ENCODE measurements at places on chromosomes 5 and 9.

DNA sequence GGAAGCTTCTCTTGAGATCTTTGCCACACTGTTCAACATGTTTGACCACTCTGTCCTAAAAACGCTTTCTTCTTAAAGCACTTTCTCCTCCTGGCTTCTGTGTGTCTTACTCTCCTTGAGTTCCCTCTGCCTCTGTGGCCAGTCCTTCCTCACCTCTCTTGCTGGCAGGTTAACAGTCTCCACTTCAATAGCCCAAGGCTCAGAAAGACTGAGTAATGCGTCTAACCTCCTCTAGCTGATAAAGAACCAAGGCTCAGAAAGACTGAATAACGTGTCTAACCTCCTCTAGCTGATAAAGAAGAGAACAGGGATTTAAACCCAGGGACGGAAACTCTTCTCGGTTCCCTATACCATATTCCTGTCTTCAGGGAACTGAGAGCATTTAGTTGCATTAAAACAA, 205.2 kb downstream of the AOPEP start:
- no peak for DNase-seq

GRCh38 chr5:127892467-127893207, 189.4 kb downstream of the CCDC192 start:
- DNase-seq, result peak; percentile 41

GRCh38 chr9:98990181-98990870, 46.6 kb downstream of the COL15A1 start:
- DNase-seq, result no peak

GRCh38 chr5:16857635-16858034, 78.5 kb downstream of the MYO10 start:
- DNase-seq, result no peak

DNA sequence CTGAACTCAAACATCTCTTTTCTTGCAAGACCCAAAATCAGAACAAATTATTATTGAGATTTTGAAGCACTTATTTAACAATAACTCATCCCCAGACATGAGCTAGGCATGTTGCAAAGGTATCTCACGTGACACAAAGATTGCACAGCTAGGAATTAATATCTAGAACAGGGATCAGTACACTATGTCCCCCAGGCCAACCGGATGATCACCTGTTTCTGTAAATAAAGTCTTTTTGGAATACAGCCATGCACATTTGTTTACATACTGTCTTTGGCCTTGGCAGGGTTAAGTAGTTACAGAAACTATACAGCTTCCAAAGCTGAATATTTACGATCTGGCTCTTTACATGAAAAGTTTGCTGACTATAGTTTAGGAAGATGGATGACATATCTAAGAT, 287.7 kb downstream of the ACTL7B start:
- no peak for DNase-seq

DNA sequence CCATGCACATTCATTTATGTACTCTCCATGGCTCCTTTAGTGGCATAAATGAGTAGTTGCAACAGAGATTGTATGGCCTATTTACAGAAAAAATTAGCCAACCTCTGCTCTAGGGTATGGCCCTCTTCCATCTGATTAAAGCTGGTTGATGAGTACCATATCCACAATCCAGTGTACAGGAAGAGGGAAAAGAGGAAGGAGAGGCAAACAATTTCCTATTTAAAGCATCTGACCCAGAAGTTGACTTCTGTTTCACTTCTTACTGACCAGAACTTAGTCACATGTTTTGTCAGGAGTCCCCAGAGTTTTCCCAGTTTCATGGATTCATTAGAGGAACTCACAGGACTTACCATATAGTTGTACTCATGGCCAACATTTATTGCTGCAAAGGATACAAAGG, 68.6 kb upstream of the STARD4 start:
- no peak for DNase-seq

DNA sequence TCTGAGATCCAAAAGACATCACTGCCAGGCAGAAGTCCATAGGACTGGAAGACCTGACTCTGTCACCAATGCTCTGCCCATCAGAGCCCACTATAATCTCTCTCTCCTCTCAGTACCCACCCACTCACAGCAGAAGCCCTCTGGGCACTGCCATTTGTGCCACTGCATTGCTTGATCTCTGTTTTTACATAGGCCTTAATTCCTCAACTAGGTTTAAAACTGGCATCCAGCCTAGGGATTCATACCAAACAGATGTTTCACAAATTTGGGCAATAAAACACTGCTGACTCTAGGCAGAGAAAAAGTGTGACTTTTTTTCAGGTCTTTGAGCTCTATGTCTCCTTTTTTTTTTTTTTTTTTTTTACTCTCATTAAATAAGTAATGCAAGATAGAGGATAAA, 91.1 kb upstream of the RANBP3L start:
- DNase-seq, result no peak

DNA sequence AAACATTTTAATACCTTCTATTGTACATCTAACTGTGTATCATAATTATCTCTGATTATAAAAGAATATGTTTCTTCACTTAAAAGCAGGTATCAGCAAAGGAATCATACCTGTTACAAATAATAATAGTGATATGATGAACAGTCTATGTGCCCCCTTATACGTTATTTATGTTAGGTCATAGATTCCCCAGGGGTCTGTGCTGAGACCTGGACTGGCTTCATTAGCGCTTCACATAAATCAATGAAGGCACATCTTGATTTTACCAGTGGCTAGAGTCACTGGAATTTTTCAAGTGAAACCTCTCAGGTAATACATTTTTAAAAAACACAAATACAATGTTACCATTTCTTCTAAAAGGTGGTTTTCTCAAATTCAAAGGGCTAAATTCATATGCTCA, 275.2 kb downstream of the BNC2 start:
- no peak for DNase-seq

DNA sequence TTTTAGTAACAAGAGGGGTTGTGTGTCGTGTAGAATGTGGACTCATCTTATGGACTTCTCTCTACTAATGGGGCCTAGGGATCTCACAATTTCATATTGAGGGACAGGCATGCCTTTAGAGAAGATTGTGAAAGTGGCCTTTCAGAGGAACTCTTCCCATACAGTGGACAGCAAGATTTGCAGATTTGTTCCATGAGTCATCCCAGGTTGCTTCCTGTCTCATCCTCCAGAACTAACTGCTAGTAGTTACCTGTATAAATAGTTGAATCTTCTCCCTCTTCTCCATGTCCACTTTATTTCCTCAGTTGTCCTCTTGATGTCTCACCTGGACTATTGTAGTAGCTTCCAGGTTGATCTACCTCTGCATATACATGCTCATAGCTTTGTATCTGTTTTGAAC, 997.5 kb upstream of the CTNND2 start:
- no peak for DNase-seq

DNA sequence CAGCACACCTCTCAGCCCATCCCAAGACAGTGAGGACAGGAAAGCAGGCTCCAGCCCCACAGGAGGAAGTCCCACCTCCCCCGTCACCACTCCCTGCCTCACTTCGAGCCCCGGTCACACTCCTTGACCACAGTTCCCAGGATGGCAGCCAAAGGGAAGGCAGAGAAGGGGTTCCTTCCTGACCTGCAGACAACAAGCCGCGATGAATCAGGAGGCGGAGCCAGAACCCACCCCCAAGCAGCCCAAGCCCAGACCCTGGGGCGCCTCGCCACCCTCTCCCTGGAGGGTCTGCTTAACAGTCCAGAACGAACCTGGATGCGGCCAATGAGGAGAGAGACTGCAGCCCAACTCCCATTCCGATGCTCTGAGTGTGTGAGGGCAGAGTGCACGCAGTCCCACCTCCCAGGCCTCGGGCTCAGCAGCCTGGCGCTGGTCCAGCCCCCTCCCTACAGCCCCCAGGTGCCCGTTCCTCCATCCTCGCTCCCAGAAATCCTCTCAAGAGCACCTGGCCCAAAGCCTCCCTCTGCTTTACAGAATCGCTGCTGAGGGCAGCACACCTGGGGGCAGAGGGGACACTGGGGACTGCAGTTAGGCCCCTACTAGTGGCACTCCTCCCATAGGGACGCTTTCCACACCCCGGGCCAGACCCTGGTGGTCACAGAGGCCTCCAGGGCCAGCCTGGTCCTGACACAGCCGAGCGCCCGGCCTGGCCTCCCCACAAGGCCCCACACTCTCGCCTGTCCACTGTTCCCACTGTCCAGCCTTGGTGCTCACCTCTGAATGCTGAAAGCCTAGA, 69.6 kb upstream of the LRRTM2 start:
- no peak for DNase-seq

DNA sequence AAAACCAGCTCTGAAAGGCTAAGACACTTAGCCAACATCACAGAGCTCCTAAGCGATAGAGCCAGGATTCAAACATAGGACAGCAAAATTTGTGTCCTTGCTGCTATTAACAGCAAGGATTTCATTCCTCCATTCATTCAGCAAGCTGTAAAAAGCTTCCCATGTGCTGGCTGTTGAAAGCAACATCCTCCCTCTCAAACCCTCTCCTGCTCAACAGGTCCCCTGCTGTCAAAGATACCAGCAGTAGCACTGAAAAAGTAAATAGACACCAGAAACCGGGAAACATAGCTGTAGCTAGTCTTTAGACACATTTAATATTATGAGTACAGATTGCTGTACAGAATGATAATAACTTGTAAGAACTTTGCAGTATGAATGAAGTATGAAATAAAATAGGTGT, 52.6 kb upstream of the ADAMTSL1 start:
- DNase-seq, result no peak

DNA sequence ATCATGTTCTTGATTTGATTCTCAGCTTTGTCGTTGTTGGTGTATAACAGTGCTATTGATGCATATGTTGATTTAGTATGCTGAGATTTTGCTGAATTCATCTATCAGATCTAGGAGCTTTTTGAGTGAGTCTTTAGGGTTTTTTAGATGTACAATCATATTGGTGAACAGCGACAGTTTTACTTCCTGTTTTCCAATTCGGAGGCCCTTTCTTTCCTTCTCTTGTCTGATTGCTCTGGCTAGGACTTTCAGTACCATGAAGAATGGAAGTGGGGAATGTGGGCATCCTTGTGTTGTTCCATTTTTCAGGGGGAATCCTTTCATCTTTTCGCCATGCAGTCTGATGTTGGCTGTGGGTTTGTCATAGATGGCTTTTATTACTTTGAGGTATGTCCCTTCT, 100.4 kb downstream of the SGCD start:
- DNase-seq, result no peak

- DNase-seq, result peak; percentile 15
These were observed 114.9 kb upstream of the NFIB start for GRCh38 chr9:14428781-14429230.

- DNase-seq, result no peak
These were observed 13.0 kb downstream of the CDKN2AIPNL start for GRCh38 chr5:134398609-134399155.

GRCh38 chr5:177357459-177358351, at the start of gene RGS14:
Gene RGS14 (plus strand): TSS chr5:177357924. CDS start chr5:177358025, 101 bp downstream.
- peak; percentile 87 for DNase-seq

DNA sequence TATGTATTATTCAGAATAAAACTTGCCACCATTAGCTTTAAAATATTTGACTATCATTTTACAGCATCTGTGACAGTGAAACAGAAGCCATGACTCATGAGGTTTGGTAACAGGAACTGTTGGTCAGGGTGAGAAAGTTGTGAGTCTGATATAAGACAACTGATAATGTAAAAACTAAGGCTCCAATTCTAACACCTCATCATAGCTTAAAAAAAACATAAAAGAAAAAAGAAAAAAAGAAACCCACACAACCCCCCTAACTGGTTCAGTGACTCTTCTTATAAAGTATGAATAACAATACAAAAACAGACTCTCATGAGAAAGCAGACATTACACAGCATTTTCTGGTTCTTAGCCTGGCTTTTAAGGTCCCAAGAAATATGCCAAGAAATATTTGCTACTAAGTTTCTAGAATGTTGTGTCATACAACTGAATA, 85.8 kb downstream of the MRPS27 start:
- peak; percentile 67 for DNase-seq

- DNase-seq, result no peak
These were observed 37.3 kb upstream of the TMEM252 start for GRCh38 chr9:68577774-68578591.

- no peak for DNase-seq
These were observed 205.6 kb upstream of the MPDZ start for GRCh38 chr9:13485068-13485596.

- DNase-seq, result no peak
These were observed 181.4 kb downstream of the LURAP1L start for GRCh38 chr9:12956261-12956660.

DNA sequence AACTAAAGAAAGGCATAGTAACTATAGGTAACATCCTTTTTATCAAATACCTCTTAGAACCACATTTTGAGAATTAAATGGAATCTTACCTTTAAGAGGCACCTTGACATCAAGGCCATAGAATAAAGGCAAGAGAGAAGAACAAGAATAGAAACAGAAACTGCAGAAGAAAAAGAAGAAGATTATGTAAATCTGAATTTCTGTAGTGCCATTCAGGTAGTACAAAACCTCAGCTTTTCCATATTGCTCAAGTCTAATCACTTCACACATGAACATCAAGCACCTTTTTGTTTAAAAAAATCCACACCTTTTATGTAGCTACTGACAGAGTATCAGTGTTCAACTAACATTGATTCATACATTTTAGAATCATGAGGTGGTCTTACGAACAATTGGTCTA, 91.8 kb upstream of the DPYSL3 start:
- DNase-seq, result no peak

GRCh38 chr5:143400541-143401226, 2.8 kb downstream of the NR3C1 start:
- DNase-seq, result no peak

GRCh38 chr5:175590471-175590881, 67.4 kb upstream of the HRH2 start:
- DNase-seq, result no peak

DNA sequence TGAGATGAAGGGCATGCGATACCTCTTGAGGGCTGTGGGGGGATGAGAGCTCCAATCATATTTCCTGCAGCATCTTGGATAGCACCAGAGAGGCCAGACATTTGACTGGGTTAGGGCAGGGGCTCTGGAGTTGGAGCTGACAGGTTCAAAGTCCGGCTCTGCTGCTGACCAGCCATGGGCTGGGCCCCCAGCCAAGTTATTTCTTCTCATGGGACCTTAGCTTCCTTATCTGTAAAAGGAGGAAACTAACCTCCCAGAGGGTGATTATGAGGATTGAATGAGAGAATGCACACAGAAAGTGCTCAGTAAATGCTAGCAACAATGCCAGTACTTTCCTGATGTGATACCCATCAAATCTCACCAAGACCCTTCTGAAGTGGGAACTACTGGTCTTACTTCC, 65.2 kb upstream of the SLC25A51 start:
- DNase-seq, result no peak

- DNase-seq, result no peak
These were observed 744.3 kb upstream of the CTNND2 start for GRCh38 chr5:12648558-12648957.

DNA sequence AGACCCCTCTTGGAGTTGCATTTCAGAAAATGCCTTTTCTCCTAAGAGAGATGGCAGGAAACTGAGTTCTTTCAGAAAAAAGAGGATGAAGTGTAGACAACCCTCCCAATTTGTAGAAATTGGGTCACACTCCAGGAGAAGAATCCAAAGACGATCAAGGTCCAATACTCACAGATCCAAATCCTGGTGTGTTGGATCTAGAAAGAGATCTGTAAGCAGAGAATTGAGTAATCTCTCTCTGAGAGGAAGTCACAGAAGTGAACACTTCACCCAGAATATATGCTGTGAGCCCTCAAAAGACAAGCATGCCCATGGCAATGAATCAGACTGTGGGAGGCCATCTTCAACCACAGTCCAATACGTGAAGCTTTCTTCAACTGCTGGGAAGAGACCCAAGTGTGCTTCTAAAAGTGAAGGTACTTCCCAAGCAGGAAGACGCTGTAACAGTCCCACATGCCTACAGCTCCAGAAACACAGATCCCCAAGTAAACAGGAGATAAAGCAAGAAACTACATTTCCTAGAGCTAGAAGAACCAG, 182.7 kb downstream of the SMC2 start:
- no peak for DNase-seq

- DNase-seq, result no peak
These were observed 36.4 kb downstream of the RASGEF1C start for GRCh38 chr5:180172447-180173197.

GRCh38 chr9:112072721-112073638, 102.1 kb downstream of the SUSD1 start:
- DNase-seq, result no peak
